Caki2 (cell line): ENCODE measurements at places on chromosomes 7 and 10. TPM values are rescaled to one million over a fixed set of nuclear protein-coding genes. Genes with fewer than 3 reads are reported as not detected.

The RBP3 gene
- total RNA-seq, result not detected in 2 replicates

The KCNIP2 gene
- 0.20 TPM in 1 of 2 replicates, not detected in the other for total RNA-seq

The SPACDR gene
- total RNA-seq, result not detected in 2 replicates

GRCh38 chr10:30742471-30742870 is 112.9 kb upstream of the LYZL2 start:
- no peak for DNase-seq

- no peak for DNase-seq
These were observed 33.6 kb upstream of the BTBD16 start for GRCh38 chr10:122237331-122237990.

DNA sequence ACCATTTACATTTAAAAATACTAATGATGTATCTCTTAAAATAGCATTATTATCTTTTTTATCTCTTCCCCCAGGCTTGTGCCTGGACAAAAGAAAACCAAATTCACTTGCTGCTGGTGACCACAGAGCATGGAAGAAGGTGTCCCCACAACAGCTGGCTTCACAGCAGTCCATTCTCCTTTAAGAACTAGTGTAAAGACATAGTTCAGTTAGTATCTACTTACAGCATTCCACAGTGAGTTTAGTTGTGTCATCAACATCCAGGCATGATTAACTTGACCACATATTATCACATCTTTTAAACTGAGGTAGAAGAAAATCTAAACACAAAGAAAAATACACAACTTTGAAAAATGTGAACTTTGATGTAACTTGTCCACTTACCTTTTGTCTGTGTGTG is 55.0 kb downstream of the LRRC17 start:
- no peak for DNase-seq

DNA sequence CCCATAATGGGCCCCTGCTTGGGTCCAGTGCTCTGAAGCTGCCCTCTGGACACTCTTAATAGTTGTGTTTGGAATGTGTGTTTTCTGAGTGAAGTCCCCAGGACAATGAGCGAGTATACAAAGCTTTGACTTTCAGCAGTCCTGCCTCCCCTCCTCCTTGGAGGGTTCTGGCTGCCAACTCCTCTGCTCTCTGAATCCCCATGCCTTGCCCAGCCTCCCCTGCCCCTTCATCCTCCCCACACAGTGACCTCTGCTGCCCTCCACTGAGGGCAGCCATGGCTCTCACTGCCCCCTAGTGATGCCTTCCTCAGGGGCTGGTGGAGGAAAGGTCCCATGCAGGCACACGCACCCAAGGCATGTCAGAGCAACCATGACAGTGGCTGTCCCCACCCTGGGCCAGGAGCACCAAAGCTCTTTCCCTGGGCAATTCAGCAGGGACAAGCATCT is 40.9 kb downstream of the FRMPD2 start:
- DNase-seq, result no peak

DNA sequence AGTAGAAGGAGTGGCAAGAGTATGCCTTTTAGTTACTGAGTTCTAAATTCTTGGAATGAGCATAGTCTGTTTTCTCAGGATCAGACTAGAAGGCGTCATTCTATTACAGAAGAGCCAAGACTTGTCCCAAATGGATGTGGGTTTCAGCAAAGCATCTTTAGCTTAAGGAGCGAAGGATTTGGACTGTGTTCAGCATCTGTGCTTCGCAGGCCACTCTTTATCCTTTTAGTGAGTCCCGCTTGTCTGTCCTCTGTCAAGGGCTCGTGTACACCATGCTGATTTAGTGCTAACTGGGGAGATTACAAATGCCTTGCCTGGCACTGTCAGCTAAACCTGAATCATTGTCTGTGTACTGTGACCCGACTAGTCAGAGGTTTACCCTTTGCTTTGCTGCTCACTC is 465.7 kb downstream of the AUTS2 start:
- DNase-seq, result no peak
